ENCODE measurements at places on chromosomes 1 and 21. TPM values are rescaled to one million over a fixed set of nuclear protein-coding genes. Genes with fewer than 3 reads are reported as not detected.

DNA sequence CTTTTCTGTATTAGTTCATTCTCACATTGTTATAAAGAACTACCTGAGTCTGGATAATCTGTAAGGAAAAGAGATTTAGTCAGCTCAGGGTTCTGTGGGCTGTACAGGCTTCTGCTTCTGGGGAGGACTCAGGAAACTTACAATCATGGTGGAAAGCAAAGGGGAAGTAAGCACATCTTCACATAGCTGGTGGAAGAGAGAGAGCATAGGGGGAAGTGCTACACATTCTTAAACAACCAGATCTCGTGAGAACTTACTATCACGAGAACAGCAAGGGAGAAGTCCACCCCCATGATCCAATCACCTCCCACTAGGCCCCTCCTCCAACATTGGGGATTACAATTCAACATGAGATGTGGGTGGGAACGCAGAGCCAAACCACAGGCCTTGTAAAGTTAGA, 37.9 kb upstream of the AHCTF1 start:
- H3K27me3 ChIP-seq, result no peaks in the 10 kb centered on the region
- no peaks in the 10 kb centered on the region for H3K4me1 ChIP-seq
- no peak overlapping the region for H3K4me3 ChIP-seq
- H3K27ac ChIP-seq, result no peak overlapping the region
- no peaks in the 10 kb centered on the region for H3K36me3 ChIP-seq
- no peak for DNase-seq

GRCh38 chr1:223512057-223512456, 118.8 kb downstream of the CCDC185 start:
- no peaks in the 10 kb centered on the region for H3K36me3 ChIP-seq
- H3K27ac ChIP-seq, result no peak overlapping the region
- peak; percentile 80 for DNase-seq
- H3K4me1 ChIP-seq, result peaks cover 7% of the 10 kb centered on the region

TNFRSF9 gene
- total RNA-seq, result 0.98 TPM

DNA sequence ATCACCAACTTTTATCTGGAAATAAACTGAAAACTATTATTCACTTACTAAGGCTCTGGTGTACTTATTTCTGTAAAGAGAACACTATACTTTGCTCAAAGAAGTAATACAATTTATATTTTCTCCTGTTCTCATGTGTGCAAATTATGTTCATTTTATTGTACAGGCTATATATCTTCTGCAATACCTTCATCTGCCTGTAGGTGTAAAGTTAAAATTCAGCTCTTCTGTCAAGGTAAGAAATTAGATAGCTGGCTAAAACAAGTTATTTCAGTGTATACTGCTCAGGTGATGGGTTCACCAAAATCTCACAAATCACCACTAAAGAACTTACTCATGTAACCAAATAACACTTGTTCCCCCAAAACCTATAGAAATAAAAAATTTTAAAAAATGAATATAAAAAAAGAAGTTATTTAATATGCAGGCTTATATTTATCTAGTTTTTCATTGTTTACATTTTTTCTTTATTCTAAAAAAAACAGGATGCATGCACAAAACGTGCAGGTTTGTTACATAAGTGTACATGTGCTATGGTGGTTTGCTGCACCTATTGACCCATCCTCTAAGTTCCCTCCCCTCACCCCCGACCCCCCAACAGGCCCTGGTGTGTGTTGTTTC, 81.5 kb downstream of the PTGER3 start:
- no peak overlapping the region for H3K27ac ChIP-seq
- DNase-seq, result peak; percentile 38
- H3K4me3 ChIP-seq, result no peak overlapping the region
- H3K4me1 ChIP-seq, result no peaks in the 10 kb centered on the region
- H3K27me3 ChIP-seq, result peaks cover 17% of the 10 kb centered on the region

ZNF593OS gene
- total RNA-seq, result not detected

MIXL1 gene
- not detected for total RNA-seq

- H3K4me1 ChIP-seq, result peaks cover 13% of the 10 kb centered on the region
- H3K27me3 ChIP-seq, result no peaks in the 10 kb centered on the region
- peak; percentile 83 for DNase-seq
- H3K36me3 ChIP-seq, result peaks cover 5% of the 10 kb centered on the region
- peak overlapping the region; percentile 41 for H3K4me3 ChIP-seq
- H3K27ac ChIP-seq, result peak overlapping the region; percentile 78
These were observed 8.6 kb upstream of the CALML6 start for GRCh38 chr1:1906185-1907097.

PTPRC gene
- total RNA-seq, result not detected

DNA sequence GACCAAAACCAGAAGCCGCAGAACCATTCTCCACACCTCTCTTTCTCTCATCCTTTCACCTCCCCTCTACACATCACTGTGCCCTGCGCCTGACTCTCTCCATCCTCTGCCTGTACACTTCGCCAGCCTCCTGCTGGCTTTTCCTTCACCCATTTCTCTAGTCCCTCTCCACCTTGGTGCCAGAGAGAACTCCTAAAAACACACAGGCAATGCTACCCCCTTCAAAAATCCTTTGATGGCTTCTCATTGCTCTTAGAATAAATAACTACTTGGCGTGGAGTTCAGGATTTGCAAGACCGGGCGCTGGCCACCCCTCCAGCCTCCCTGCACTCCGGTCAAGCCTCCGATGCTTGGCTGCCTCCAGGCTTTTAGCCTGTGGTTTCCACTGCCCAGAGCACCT, 8.6 kb downstream of the CRABP2 start:
- H3K36me3 ChIP-seq, result peaks cover 6% of the 10 kb centered on the region
- peaks cover 36% of the 10 kb centered on the region for H3K27me3 ChIP-seq
- DNase-seq, result no peak

- H3K27me3 ChIP-seq, result no peaks in the 10 kb centered on the region
- no peak overlapping the region for H3K27ac ChIP-seq
- peaks cover 37% of the 10 kb centered on the region for H3K4me1 ChIP-seq
- DNase-seq, result no peak
These were observed 42.2 kb upstream of the RALGPS2 start for GRCh38 chr1:178682886-178683285.

GRCh38 chr1:17721444-17721843, 33.7 kb upstream of the ACTL8 start:
- no peak overlapping the region for H3K27ac ChIP-seq
- no peaks in the 10 kb centered on the region for H3K4me1 ChIP-seq
- H3K4me3 ChIP-seq, result no peak overlapping the region
- H3K36me3 ChIP-seq, result no peaks in the 10 kb centered on the region
- H3K27me3 ChIP-seq, result peaks cover 11% of the 10 kb centered on the region

TMEM125 gene
- total RNA-seq, result 3.8 TPM

CELA2B gene
- total RNA-seq, result not detected

LCE2C gene
- not detected for total RNA-seq

SSBP3 gene
- 6.5 TPM for total RNA-seq

- peaks cover 22% of the 10 kb centered on the region for H3K4me1 ChIP-seq
- H3K4me3 ChIP-seq, result no peak overlapping the region
- H3K27me3 ChIP-seq, result no peaks in the 10 kb centered on the region
These were observed 6.5 kb downstream of the AGPAT3 start for GRCh38 chr21:43871487-43871886.

- no peak overlapping the region for H3K4me3 ChIP-seq
- no peaks in the 10 kb centered on the region for H3K4me1 ChIP-seq
- H3K36me3 ChIP-seq, result peaks cover 27% of the 10 kb centered on the region
- H3K27ac ChIP-seq, result no peak overlapping the region
- no peaks in the 10 kb centered on the region for H3K27me3 ChIP-seq
These were observed 22.6 kb downstream of the CASP9 start for GRCh38 chr1:15501208-15502032.

DNA sequence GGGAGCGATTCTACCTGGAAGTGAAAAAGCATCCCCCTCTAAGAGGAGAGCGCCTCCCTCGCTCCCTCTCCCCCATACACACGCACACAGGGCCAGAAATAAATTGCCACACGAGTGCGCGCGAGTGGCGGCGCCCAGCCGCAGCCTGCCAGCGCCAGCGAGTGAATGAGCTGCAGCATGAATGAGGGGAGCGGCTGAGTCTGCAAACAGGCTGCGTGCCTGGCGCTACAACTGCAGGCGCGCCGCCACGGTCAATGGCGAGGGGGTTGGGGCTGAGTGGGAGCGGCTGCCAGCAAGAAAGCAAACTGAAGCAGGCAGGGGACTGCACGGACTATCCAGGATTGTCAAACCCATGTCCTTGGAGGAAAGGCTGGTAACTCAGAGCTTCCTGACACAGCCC, 2.2 kb downstream of the CAMK1G start:
- peaks cover 10% of the 10 kb centered on the region for H3K4me1 ChIP-seq
- H3K4me3 ChIP-seq, result no peak overlapping the region
- no peaks in the 10 kb centered on the region for H3K36me3 ChIP-seq
- H3K27ac ChIP-seq, result no peak overlapping the region

DNA sequence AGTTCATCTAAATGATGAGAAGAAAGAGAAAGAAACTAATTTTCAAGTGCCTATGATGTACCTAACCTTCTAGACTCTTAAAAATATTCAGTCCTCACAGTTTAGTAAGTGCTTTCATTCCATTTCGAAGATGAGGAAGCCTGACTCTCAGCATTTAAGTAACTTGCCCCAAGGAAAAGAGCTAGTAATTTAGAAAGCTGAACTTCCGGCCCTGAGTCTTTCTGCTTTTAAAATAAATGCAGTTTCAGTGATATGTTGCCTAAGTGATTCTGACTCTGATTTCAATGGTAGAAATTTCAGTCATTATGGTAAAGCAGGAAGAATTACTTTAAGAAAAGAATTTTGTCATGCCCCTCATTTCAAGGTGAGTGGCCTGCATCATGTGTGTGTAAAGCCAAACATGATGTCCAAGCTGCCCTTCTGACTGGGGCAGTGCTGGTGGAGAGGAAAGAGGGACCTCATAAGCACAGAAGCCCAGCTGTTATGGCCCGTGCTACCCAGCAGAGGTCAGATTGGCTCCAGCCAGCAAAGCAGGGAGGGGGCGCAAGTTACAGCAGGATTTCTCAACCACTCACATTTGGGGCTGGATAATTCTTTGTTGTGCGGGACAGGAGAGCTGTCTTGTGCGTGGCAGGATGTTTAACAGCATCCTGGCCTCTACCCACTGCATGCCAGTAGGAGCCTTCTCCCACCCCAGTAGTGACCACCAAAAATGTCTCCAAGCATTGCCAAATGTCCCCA, 10.7 kb downstream of the ATP1A4 start:
- H3K4me1 ChIP-seq, result no peaks in the 10 kb centered on the region
- DNase-seq, result peak; percentile 17
- H3K27ac ChIP-seq, result no peak overlapping the region
- peaks cover 32% of the 10 kb centered on the region for H3K27me3 ChIP-seq

TMEM234 gene
- total RNA-seq, result 27.3 TPM

DNA sequence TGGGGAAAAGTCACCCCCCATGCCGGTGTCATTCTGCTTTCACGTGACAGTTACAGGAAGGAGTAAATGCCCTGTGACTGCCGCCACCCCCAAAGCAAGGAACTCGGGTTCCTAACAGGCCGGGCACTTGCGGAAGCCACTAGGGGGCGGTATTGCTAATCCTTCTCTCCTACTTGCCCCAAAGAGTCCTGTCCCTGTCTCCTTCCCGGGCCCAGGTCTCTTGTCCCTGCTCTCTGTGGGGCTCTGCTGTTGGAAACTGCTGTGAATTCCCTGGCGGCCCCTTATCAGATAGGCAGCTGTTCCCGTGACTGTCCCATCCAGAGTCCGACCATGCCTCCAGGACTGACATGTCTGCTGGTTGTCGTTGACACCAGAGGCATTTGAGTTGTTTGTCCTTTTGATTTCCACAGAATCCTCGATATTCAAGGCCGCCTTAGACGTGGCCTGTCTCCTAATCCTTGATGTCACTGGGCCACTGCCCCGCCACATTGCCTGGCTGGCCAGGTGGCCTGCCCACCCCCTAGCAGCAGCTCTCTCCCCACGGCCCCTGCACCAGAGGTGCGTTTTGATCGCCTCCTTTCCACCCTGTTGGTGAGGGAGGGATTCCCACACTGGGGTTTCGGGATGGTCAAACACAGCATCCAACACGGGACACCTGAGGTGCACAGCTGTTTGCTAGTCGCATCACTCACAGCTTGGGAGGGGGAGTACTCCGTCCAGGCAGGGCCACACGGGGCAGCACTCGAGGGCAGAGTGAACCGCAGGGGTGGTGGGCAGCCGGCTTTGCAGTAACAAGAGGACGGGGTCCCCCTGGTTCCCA, 37.3 kb downstream of the CHAF1B start:
- peak; percentile 76 for DNase-seq
- no peak overlapping the region for H3K4me3 ChIP-seq
- H3K27me3 ChIP-seq, result no peaks in the 10 kb centered on the region
- H3K36me3 ChIP-seq, result peaks cover 6% of the 10 kb centered on the region
- H3K27ac ChIP-seq, result no peak overlapping the region

DNA sequence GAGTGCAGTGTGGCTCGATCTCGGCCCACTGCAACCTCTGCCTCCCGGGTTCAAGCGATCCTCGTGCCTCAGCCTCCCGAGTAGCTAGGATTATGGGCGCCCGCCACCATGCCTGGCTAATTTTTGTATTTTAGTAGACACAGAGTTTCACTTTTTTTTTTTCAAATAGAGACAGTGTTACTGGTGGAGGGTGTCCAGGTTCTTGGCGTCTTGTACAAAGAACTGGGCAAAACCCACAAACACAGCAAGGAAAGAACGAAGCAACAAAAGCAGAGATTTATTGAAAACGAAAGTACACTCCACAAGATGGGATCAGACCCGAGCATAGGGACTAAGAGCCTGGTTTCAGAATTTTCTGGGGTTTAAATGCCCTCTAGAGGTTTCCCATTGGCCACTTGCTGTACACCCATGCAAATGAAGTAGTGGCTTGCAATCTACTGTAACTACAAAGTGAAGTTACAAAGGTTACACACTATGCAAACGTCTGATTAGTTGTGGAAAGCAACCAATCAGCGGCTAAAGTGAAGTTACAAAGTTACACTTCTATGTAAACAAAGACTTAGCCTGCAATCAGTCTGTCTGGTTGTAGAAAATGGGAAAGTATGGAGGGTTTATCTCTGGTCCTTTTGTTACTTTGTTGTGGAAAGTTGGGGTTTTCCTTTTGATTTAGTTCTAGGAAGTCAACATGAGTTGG, 199.1 kb downstream of the DYRK1A start:
- peaks cover 20% of the 10 kb centered on the region for H3K4me1 ChIP-seq
- H3K36me3 ChIP-seq, result no peaks in the 10 kb centered on the region
- no peak overlapping the region for H3K4me3 ChIP-seq
- DNase-seq, result peak; percentile 14

Data from MCF 10A (cell line).